ENCODE measurements at places on chromosomes 11 and 22.
A peak's percentile ranks its signal among the peaks of the same experiment; 100 is the strongest.

GRCh38 chr11:132872211-132872610, 660.1 kb downstream of the OPCML start:
- 0 out of 2 replicates have a peak, but pooled peaks cover under 1% of the 10 kb centered on the region for H3K4me1 ChIP-seq
- no peak overlapping the region for H3K4me3 ChIP-seq
- no peaks in the 10 kb centered on the region for H3K27me3 ChIP-seq
- H3K36me3 ChIP-seq = no peaks in the 10 kb centered on the region
- no peak for DNase-seq
- H3K27ac ChIP-seq = no peak overlapping the region

- no peak for DNase-seq
- no peaks in the 10 kb centered on the region for H3K36me3 ChIP-seq
- H3K27me3 ChIP-seq = no peaks in the 10 kb centered on the region
- H3K27ac ChIP-seq = no peak overlapping the region
- H3K4me1 ChIP-seq = peaks cover 2% of the 10 kb centered on the region
These were observed 310.1 kb downstream of the CADM1 start for GRCh38 chr11:115193914-115194801.

DNA sequence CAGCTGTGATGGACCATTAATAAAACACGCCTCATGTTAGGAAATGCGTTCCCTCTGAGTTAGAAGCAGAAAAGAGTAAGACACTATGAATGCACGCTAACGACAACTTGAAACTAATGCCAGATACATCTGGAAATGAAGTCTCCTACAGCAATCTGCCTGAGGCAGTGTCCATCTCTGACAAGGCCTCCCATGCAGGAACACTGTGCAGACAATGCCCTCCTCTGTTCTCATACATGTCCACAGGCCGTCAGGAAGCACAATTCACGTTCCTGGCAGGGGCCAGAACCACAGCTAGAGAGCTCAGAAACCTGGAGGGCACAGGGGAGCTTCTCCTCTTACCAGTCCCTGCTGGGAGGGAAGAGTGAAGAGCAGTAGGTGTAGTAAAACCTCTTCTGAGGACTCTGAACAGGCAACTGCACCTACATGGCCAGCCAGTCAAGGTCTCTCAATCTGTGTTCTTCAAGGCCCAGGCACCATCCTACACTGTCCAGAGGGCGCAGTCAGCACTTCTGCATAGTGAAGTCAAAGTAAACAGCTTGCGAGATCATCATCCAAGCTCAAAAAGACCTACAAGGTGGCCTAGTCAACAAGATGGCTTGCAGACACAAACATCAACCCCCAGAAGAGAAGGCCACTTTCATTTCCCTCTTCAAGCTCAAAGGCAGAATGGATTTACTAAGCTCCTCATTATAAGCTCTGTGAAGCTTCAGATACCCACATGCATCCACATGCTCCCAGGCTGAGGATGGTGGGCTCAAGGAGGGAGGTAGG, 41.5 kb upstream of the CYP2D6 start:
- peaks cover 7% of the 10 kb centered on the region for H3K4me1 ChIP-seq
- no peaks in the 10 kb centered on the region for H3K27me3 ChIP-seq
- H3K4me3 ChIP-seq = no peak overlapping the region

GRCh38 chr11:120168960-120169681, 31.2 kb upstream of the TRIM29 start:
- H3K4me3 ChIP-seq = peak overlapping the region; percentile 79
- no peaks in the 10 kb centered on the region for H3K4me1 ChIP-seq
- H3K36me3 ChIP-seq = no peaks in the 10 kb centered on the region
- no peak overlapping the region for H3K27ac ChIP-seq

- no peak overlapping the region for H3K4me3 ChIP-seq
- DNase-seq = no peak
- no peaks in the 10 kb centered on the region for H3K4me1 ChIP-seq
- H3K27ac ChIP-seq = no peak overlapping the region
These were observed 21.6 kb downstream of the TREH start for GRCh38 chr11:118657709-118658428.

GRCh38 chr11:925158-925495, 543 bp upstream of the AP2A2 start:
- H3K27me3 ChIP-seq = no peaks in the 10 kb centered on the region
- H3K4me3 ChIP-seq = peak overlapping the region; percentile 48
- peaks cover 4% of the 10 kb centered on the region for H3K4me1 ChIP-seq
- H3K36me3 ChIP-seq = no peaks in the 10 kb centered on the region
- DNase-seq = no peak
- no peak overlapping the region for H3K27ac ChIP-seq

- no peaks in the 10 kb centered on the region for H3K27me3 ChIP-seq
- H3K4me1 ChIP-seq = no peaks in the 10 kb centered on the region
- H3K27ac ChIP-seq = no peak overlapping the region
- DNase-seq = no peak
- H3K4me3 ChIP-seq = no peak overlapping the region
- H3K36me3 ChIP-seq = no peaks in the 10 kb centered on the region
These were observed 48.6 kb downstream of the SYT9 start for GRCh38 chr11:7300281-7300680.

DNA sequence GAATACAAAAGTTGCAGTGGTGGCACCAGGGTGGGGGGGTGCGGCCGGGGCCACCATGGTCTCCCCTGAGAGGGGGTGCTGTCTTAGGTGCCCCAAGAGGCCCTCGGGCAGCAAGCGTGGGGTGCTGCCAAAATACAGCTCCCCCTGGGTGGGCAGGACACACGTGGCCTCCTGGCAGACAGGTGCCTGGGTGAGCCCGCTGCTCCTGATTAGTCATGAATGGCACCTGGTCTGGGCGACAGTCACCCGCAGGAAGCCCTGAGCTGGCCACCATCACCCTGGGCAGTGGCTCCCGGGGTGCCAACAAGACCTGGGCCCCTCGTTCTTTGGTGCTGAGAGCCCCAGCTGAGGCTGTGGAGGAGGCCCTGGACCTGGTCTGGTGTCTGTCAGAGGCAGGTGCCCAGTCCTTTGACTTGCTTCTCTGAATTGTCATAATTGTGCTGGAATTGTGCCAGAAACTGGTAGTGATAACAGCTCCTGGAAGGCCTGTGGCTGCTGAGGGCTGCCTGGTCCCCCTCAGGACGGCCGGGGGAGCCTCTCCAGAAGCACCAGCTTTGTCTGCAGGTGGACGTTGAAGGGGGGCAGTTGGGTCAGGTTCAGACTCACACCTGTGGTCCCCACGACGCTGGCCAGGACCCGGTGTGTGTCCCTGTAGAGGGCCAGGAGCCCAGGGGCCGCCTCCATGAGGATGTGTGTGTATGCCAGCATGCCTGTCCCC, 14.8 kb downstream of the ALG12 start:
- no peak for DNase-seq
- no peaks in the 10 kb centered on the region for H3K4me1 ChIP-seq
- no peaks in the 10 kb centered on the region for H3K27me3 ChIP-seq
- H3K36me3 ChIP-seq = no peaks in the 10 kb centered on the region

GRCh38 chr22:31247726-31248125, 35.6 kb downstream of the LIMK2 start:
- 0 out of 2 replicates have a peak overlapping the region, but pooled peaks have one; percentile 82 for H3K4me3 ChIP-seq
- H3K27ac ChIP-seq = no peak overlapping the region
- no peak for DNase-seq
- no peaks in the 10 kb centered on the region for H3K27me3 ChIP-seq
- H3K36me3 ChIP-seq = no peaks in the 10 kb centered on the region

DNA sequence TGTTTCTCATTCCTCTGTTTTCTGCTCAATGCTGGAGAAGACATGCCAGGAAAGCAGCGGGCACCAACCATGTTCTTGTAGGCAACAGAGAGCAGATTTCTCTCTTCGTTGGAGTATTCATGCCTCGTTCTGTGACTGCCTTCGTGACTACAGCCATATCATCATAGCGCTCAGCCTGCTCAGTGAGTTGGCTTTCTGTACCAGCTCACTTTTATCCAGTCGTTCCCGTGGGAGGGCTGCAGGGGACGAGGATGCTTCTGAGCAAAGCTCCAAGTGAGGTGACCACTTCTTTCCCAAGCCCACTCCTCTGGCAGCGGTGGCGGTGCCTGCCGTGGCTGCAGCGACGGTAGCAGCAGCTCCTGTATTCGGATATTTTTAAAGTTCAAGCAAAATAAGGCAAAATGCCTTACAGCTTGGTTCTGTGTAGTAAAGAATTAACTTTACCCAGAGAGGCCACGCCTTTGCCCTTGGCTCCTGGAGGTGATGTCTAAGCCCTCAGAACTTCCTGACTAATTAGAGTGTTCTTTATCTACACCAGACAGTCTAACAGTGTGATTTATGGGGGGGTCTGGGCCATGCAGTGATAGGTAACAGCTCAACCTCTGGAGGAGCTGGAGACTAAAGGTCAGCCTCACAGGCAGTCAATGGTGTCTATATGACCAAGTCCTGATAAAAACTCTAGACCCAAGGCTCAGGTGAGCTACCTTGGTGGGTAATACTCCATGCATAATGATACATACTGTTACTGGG, 35.3 kb downstream of the LDHAL6A start:
- peaks cover 7% of the 10 kb centered on the region for H3K4me1 ChIP-seq
- H3K4me3 ChIP-seq = no peak overlapping the region
- peaks cover 37% of the 10 kb centered on the region for H3K36me3 ChIP-seq
- H3K27me3 ChIP-seq = no peaks in the 10 kb centered on the region
- DNase-seq = no peak

GRCh38 chr11:57801183-57801485, 39.5 kb downstream of the CTNND1 start:
- no peaks in the 10 kb centered on the region for H3K27me3 ChIP-seq
- DNase-seq = no peak
- 0 out of 2 replicates have a peak overlapping the region, but pooled peaks have one; percentile 12 for H3K27ac ChIP-seq
- H3K4me1 ChIP-seq = peaks cover 32% of the 10 kb centered on the region
- no peak overlapping the region for H3K4me3 ChIP-seq
- peaks cover 57% of the 10 kb centered on the region for H3K36me3 ChIP-seq

GRCh38 chr11:76795290-76795935, 12.3 kb downstream of the TSKU start:
- H3K4me3 ChIP-seq = no peak overlapping the region
- H3K4me1 ChIP-seq = peaks cover 18% of the 10 kb centered on the region
- no peak for DNase-seq
- H3K36me3 ChIP-seq = no peaks in the 10 kb centered on the region

DNA sequence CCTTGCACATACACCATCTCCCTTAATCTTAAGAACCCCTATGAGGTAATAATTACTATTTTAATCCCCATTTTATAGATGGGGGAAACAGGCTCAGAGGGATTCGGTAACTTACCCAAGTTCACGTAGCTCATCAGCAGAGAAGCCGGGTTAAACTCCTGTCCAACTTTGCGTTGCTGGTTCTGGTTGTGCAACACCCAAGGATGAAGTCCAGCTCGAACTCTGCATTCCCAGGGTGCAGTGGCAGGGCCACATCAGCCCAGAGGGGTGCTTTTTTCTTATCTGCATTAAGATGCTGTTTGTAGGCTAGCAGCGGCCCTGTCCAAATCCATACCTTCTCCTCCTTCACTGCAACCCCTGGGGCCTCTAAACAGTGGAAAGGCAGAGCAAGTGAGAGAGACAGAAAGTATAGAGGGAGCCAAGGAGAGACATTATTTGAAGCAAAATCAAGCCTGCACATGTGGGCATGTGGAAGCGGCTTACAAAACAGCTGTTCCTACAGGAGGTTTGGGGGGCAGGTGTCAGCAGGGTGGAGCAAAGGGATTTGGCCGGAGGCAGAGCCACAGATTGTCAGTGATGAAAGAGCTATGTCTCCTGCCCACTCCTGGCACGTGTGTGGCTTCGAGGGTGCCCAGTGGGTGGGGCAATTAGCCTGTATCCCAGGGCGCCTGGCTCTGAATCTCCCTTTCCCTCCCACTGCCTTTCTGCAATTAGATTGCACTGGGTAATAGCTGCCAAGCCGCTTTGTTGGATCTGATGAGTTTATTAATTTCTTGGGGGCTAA, 129.5 kb upstream of the TBCEL start:
- H3K36me3 ChIP-seq = no peaks in the 10 kb centered on the region
- no peak for DNase-seq
- H3K4me3 ChIP-seq = no peak overlapping the region
- no peaks in the 10 kb centered on the region for H3K4me1 ChIP-seq
- H3K27me3 ChIP-seq = peaks cover 10% of the 10 kb centered on the region
- no peak overlapping the region for H3K27ac ChIP-seq

GRCh38 chr11:65113361-65113756, 1.7 kb downstream of the TM7SF2 start:
- no peaks in the 10 kb centered on the region for H3K27me3 ChIP-seq
- 0 out of 2 replicates have a peak overlapping the region, but pooled peaks have one; percentile 71 for H3K4me3 ChIP-seq
- H3K36me3 ChIP-seq = 0 out of 2 replicates have a peak, but pooled peaks cover 2% of the 10 kb centered on the region
- H3K4me1 ChIP-seq = peaks cover 17% of the 10 kb centered on the region

DNA sequence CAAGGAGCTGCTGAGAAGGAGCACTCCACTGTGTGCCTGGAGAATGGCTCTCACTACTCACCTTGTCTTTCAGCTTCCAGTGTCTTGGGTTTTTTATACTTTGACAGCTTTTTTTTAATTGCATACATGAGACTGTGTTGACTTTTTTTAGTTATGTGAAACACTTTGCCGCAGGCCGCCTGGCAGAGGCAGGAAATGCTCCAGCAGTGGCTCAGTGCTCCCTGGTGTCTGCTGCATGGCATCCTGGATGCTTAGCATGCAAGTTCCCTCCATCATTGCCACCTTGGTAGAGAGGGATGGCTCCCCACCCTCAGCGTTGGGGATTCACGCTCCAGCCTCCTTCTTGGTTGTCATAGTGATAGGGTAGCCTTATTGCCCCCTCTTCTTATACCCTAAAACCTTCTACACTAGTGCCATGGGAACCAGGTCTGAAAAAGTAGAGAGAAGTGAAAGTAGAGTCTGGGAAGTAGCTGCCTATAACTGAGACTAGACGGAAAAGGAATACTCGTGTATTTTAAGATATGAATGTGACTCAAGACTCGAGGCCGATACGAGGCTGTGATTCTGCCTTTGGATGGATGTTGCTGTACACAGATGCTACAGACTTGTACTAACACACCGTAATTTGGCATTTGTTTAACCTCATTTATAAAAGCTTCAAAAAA, 72.6 kb downstream of the NCAPD3 start:
- no peaks in the 10 kb centered on the region for H3K27me3 ChIP-seq
- no peak for DNase-seq
- peaks cover 26% of the 10 kb centered on the region for H3K36me3 ChIP-seq
- no peak overlapping the region for H3K27ac ChIP-seq

DNA sequence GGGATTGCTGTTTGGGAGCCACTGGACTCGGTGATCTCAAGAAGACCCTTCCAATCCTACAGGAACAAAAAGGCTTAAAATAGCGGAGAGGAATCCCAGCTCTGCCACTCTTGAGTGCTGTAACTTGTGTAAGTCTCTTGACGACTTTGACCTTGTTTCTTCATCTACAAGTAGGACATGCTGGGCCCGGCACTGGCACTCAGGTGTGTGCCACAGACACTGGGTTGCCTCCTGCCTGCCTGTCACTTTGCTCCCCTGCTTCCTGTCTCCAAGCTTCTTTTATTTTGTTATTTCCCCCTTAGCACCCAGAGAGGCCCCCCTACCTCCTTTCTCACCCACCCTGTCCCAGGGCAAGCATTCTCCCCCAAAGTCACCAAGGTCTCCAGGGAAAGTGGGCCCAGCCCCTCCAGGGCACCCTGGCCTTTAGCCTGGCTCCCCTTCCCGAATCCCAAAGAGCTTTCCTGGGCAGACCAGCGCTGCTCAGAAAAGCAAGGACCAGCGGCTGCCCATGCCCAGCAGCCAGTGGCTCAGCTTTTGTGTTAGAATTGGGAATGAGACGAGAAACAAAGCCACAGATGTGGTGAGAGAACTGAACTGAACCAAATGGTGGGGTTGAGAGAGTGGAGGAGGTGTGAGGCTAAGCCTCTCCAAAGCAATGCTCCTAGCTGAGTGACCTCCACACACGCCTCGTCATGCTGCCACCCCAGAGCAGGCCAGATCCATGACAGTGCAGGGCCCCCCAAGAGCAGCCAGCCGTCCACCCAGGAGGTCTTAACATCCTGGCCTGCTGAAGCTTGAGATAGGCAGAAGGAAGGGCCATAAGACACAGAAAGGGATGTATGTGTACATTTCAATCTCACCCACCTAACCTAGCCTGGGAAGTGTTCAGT, 4.5 kb downstream of the TRIM29 start:
- no peak for DNase-seq
- peaks cover 7% of the 10 kb centered on the region for H3K4me1 ChIP-seq
- peaks cover 16% of the 10 kb centered on the region for H3K27me3 ChIP-seq
- no peaks in the 10 kb centered on the region for H3K36me3 ChIP-seq

Data from GM23248 (cell line).